ENCODE measurements at places on chromosomes 3 and 15.
A peak's percentile ranks its signal among the peaks of the same experiment; 100 is the strongest.

GRCh38 chr3:54622678-54623077 lies 305.2 kb downstream of the LRTM1 start:
- DNase-seq = no peak

GRCh38 chr3:82960379-82960778 lies 1198.9 kb upstream of the GBE1 start:
- no peak for DNase-seq

DNA sequence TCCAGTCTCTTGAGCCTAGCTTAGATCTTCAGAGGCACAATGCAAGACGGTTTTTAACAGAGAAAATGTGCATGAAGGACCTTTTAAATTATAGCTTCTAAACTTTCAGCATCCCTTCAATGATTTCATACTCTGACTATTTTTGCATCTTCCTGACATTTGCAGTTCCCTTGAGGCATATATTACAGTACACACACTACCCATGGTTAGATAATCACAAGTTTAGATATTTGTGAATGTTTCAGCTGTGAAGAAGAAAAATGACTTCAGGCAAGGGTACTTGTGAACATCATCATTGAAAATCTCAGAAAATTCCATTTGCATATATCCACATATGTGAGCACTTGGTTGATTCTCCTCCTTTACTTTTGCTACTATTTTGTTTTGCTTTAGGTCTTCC lies 341.5 kb downstream of the ROBO2 start:
- DNase-seq = no peak

- DNase-seq = peak; percentile 85
Observed at GRCh38 chr3:64295594-64295993, 70.3 kb upstream of the PRICKLE2 start.

GRCh38 chr15:84892786-84893307 lies 8.4 kb downstream of the SLC28A1 start:
- DNase-seq = no peak

DNA sequence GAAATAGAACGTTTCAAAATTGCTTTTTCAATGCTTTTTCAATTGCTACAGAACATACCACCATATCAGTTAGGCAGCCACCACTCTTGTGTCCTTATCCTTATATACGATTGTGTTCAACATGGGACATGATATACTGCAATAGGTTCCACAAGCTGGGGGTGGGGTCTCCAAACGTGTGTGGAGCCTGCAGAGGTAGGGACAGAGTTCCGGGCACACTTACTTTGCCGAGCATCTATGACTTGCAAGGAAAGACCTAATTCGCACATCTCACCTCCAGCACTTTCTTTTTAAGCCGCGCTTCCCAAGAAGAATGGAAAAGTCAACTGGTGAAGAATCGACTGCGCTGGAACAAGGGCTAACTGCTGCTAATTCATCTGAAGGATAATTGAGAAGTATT lies 39.6 kb upstream of the SFMBT1 start:
- DNase-seq = no peak

- DNase-seq = no peak
Observed at GRCh38 chr3:57464801-57465200, 79.3 kb downstream of the DNAH12 start.

- DNase-seq = no peak
Observed at GRCh38 chr3:150734795-150735119, 28.2 kb downstream of the SIAH2 start.

DNA sequence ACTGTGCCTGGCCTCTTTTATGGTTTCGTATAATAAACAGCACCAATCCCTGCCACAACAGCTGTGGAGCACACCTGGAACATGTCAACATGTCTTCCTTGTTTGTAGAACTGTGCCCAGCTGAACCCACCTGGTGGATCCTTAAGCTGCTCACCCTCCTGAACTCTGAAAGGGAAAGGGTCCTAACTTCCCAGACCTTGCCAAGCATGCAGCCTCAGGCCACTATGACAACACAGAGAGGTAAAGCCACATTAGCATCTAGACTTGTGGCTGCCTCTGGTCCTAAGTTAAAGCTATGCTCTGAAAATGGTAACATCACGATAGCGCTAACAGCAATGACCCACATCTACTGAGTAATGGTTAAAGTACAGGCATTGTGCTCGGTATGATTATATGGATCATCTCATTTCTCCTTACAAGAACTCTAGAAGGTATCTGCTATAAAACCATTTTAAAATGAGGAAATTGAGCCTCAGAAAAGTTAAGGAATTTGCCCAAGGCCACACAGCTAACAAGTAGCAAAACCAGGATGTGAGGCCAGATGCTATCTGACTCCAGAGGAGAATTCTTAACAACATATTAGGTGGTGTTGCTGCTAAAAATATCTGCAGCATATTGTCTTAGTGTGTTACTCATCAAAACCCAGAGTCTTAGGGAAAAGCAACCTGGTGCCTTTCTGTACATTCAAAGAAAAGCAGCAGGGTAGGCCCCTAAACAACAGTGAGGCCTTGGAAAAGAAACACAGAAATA lies 23.1 kb upstream of the HERC1 start:
- DNase-seq = peak; percentile 73

GRCh38 chr15:100653608-100654007 lies 51.2 kb downstream of the ASB7 start:
- DNase-seq = no peak

- no peak for DNase-seq
Observed at GRCh38 chr3:3919316-3919715, 120.1 kb downstream of the LRRN1 start.

DNA sequence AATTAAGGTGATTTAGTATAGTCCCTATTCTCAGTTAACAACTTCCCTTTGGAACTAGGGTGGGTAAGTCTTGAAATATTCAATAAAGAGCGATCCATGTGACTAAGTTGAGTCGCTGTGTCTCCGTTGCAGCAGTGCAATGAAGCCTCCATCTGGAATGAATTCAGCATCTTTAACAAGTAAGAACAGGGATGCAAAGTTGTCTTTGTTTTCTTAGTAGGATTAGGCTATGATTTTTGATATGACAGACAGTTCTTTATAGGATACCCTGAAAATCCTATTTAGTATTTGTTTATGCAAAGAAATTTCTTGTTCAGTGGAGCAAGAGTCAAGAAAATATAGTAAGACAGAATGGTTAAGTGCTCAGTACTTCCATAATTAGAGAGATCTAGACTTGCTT lies 52.7 kb downstream of the RBMS3 start:
- peak; percentile 73 for DNase-seq

DNA sequence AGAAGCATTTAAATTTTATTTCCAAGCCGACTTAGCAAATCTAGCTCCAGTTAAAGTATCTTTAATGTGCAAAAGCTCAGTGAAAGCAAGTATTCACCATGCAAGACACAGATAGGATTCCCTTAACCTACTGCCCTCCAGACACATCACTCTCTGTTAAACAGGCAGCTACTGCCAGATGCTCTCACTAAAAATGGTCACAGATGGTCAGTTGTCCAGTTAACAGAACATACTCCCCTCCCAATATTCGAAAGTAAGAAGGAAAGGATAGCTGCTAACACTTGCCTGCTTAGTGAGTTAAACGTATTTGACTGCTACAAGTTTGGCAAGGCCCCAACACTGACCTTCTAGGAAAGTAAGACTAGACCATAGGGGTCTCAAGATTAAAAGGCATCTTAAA lies 73.7 kb downstream of the PRTG start:
- no peak for DNase-seq

DNA sequence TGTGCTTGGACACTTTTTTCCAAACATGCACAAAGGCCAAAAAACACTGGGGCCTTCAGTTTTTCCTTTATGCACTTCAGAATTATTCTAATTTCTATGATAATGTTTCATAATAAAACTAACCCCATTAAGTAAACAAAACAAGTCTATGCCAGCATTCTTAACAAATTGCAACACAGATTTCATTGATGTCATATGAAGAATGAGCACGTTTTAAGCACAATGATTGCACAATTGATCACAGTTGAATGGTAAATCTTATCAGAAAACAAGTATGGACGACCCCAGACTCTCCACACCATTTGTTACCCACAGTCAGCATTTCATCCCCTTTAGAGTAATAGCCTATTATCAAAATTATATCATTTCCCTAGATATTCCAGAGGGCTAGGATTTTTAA lies 46.7 kb upstream of the PROK2 start:
- DNase-seq = no peak

DNA sequence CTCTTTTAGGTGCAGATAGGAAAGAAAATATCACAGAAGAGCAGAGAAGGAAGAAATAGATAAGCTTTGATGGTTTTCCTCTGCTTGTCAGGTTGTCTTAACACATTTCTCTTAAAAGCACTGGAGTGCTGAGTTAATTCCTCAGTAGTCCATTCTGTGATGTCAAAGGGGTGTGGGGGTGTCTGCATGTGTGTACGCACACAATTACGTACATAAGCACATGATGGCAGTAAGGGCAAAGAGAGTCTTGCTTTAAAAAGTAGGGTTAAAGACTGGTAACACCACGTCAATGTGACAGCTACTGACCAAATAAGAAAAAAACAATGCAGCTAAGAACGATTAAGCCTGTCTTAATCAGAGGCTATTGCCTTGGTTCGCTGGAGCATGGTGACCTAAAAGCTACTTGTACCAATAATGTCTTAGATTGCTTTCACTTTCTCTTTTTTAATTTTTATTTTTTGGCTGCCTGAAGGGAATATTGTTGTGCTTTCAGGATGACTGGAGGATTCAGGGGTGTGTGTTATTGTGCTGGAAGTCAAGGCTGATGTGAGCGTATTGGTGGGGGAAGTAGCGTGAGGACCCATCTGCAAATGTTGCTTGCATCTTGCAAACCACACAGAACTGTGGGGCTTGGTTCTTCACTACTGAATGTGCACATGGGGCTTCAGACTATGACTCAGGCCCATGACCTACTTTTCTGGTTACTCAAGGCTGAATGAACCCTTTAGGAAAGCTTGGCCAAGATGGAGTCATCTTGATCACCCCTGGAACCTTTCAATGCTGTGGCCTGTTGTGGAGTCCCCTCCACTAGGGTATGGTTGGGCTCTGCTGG lies 417.8 kb upstream of the TPM1 start:
- peak; percentile 94 for DNase-seq

DNA sequence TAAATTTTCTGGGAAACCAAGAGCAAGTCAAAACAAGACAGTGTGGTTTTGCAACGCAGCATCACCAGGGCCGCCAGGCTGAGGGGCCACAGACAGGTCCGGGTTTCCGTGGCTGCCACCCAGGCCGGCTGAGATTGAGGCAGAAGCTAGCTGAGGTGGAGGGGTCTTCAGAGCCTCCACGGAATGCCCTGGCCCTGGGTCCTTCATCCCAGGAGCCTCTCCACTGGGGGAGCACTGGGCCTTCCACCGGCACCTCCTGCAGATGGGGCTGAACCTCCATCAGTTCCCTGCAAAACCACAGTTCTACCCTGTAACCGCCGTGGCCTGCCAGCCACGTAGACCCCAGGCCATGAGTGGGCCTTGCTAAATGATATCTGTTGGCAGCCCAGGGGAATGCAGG lies 152.7 kb downstream of the CHSY1 start:
- no peak for DNase-seq

- no peak for DNase-seq
Observed at GRCh38 chr15:36694574-36694973, 115.1 kb downstream of the CDIN1 start.

GRCh38 chr15:50057905-50058639 lies 61.0 kb downstream of the ATP8B4 start:
- DNase-seq = peak; percentile 7

- no peak for DNase-seq
Observed at GRCh38 chr3:37484884-37485559, 310.6 kb upstream of the LRRFIP2 start.
